ENCODE measurements at places on chromosomes 16 and 17.

DNA sequence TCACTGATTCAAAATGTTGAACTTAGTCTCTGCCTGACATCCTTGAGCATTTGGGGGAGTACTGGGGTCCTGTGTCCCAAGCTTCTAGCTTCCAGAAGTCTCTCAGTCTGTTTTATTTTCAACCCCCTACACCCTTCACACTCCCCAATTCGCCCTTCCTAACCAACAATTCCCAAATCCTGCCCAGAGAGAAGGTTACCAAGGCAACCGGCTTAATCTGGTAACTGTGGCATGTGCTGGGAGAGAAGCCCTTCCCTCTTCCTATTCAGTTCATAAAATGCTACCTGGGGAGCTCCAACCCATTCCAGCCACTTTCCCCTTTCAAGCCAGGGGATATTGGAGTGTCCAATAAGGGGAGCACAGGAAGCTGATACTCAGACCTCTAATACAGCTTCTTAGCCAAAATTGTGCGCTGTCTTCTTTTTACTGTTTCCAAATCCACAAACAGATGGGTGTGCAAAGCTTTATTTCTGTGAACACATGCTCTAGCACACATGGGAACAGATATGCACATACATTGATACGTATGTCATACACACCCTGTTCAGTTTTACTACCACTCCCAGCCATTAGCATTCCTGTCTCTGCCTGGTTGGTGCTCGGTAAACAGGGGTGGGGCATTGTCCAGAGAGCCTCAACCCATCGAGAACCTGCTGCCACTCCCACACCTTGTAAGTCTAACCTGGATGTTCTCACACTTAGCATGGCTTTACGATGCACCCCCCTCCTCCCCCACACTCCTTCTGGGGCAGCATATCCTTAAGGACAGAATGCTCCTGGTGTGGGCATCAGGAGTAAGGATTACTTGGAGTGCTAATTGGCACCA is 1.1 kb upstream of the RAPGEFL1 start:
- no peak for DNase-seq

- no peak for DNase-seq
These were observed 39.8 kb downstream of the CBFA2T3 start for GRCh38 chr16:88937206-88937621.

GRCh38 chr17:27596566-27597187 is 34.3 kb upstream of the LGALS9 start:
- DNase-seq = no peak

GRCh38 chr17:58530655-58531054 is 16.2 kb upstream of the MTMR4 start:
- DNase-seq = no peak

DNA sequence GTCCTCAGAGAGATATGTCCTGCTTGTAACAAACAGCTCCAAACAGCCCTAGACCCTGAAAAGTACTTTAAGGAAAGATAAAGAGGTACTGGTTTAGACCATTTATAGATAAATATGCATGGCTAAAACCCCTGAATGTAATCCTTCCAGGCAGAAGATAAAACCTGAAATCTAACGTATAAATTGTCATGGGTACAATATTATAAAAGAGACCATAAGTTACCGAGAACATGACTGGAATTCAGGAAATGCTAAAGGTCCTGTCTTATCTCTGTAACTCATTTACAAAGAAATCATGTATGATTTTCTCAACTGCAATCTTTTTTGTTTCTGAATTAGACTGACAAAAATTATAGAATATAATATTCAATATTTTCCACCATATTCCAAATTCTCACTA is 9.2 kb upstream of the KANSL1 start:
- no peak for DNase-seq

GRCh38 chr17:29238133-29238850 is 8.4 kb upstream of the CRYBA1 start:
- DNase-seq = no peak

DNA sequence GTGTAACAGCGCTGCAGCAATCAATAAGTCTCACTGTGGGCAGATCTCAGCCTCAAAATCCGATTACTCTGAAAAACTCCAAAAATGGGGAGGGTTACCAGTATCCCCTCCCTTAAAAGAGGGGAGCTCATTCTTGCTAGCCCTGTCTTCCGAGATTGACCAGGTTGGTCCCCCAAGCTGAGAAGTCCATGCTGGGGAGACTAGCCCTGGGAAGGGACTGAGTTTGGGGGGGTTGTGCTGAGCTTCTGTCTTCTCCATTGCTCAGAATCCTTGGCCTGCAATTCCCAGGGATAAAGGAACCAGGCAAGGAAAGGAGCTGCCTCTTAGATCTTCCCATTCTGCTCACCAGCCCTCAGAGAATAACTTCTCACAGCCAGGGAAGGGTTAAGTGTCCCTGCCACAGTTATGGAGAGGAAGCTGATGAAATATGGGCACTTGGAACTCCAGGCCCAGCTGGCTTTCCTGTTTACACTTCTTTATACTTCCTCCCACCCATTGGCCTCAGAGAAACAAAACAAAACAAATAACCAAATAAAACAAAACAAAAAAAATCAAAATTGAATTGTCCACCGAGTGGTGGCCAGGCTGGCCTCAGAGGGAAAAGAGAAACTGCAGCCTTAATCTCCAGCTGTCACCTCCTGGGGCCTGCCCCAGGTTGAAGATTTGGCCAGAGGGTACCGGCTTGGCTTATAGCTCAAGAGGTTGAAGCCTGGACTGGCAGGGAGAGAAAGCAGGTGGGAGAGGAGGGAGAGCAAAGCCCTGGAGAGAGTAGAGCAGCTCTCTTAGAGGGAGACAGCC is 2.6 kb downstream of the HOXB3 start:
- DNase-seq = no peak

DNA sequence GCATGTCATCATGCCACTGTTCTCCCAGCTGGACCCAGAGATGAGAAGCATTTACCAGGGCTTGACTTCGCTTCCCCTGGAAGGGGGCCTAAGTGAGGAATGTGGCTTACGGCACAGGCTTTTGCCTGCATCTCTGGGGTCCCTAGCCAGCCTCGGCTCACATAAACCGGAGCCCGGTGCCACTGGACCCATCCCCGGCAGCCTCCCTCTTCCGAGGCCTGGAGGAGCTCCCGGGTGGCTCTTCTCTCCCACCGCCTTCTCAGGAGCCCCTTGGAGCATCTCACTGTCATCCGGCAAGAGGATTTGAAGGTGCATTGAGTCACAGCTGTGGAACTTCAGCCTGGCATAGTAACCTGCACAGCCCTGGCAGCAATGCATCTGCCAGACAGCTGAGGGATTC is 29.9 kb upstream of the TBX2 start:
- no peak for DNase-seq

DNA sequence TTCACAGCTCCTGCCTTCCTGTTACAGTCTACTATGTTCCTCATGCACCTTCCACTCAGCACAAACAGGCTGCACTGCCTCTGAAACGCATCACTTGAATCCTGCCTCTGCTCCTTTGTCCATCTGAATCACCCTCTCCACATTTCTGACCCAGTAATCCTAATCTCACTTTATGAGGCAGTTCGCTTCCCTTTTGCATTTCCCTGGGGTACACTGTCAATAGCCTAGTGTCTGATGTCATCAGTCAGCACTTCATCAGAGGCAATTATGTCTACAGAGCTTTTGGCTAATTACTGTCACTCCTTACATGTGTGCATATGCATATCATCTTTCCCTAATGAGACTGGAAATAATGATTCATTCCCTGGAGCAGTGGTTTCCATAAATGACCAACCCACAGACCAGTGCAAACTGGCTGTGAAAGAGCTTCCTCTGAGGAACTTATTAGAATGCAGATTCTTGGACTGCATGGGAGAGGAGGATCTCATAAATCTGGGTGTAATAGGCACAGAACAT is 23.6 kb downstream of the CA4 start:
- no peak for DNase-seq

DNA sequence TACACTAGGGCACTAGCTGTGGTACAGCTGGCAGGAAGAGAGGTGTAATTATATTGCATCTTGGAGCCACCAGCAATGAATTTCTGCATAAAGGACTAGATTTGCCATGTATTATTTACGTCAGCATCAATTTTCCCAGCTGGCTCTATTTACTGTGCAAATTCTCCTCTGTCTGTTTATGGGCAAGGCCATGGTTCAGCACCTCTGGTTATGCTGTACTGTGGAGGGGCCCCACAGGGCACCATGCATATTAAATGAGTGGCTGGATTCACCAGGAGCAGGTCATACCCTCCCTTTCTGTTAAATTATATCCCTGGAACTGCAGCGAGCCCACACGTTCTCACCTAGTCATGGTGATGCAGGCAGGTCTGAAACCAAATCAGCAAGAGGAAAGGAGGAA is 19.8 kb downstream of the RAD51D start:
- DNase-seq = no peak

GRCh38 chr17:17406225-17406624 is 70.6 kb upstream of the MED9 start:
- DNase-seq = no peak
